ENCODE measurements at places on chromosomes 12 and 14. TPM values are rescaled to one million over a fixed set of nuclear protein-coding genes. Genes with fewer than 3 reads are reported as not detected.

Gene ASCL1
- not detected for total RNA-seq

Gene SERPINA4
- total RNA-seq = not detected

Gene GCH1
- total RNA-seq = 40.8 TPM

Gene ATL1
- total RNA-seq = 0.38 TPM

Gene LALBA
- total RNA-seq = not detected

Gene PLBD1
- not detected for total RNA-seq
